ENCODE measurements at places on chromosomes 4 and X.

GRCh38 chr4:115851918-115852766 is 738.7 kb upstream of the NDST4 start:
- no peak for DNase-seq

DNA sequence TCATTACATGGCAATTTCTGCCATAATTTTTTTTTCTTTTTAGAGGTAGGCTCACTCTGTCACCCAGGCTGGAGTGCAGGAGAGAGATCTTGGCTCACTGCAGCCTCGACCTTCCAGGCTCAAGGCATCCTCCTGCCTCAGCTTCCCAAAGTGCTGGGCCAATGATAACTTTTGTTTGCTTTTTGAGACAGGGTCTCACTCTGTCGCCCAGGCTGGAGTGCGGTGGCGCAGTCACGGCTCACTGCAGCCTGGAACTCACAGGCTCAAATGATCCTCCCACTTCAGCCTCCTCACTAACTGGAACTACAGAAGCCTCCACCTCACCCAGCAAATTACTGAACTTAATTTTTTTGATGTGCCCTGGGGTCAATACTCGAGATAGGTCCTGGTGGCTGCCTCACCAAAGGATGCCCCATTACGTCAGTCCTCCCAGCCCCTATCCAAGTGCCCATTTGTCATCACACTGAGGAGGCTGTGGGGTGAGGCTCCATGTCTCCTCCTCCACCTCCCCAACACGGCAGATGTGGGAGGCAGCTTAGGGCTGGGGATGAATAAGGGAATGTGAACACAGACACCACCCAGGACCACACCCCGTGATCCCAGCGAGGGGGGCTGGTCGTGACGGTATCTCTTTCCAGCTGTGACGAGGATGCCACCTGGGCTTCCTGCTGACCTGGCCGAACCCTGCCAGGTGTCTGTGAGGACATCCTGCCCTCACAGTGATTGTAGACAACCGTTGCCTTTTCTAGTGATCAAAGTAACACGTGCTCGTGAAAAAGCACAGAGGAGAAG is 12.4 kb upstream of the NKX1-1 start:
- DNase-seq: no peak

GRCh38 chrX:30343206-30343605 is 34.0 kb upstream of the NR0B1 start:
- DNase-seq: no peak

DNA sequence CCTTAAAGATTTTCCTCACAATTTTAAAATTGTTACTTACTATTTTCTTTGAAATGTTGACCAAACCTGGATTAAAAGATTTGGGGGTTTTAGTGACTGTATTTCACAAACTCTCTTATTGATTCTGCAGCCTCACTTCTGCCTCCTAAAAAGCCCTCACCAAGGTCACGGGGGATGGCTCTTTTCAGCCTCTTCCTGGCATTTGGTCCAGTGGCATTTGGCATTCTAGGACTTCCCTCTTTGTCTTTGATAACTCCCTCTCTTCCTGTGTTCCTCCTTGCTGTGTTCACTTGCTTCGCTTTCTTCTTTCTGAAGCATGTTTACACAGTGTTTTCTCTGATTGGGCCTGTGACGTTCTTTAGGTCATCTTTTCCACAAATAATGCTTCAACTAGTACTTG is 21.5 kb downstream of the PKD2 start:
- DNase-seq: no peak

DNA sequence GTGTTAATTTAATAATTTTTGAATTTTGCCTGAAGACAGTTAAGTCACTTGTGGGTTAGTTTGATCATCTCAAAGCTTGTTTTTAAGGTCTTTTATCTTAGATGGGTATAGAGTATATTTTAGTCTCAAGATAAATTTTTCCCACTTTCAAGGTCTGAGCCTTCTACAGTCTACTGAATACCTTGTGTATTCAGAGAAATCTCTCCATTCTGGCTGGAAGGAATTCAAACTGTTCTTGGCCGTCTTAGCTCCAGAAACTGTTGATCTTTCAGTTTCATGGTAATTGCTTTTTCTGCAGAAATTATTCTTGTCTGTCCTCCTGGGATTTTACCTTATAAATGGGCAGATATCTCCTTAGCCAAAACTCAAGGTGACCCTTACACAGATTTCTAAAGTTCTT is 97.9 kb downstream of the GC start:
- no peak for DNase-seq

DNA sequence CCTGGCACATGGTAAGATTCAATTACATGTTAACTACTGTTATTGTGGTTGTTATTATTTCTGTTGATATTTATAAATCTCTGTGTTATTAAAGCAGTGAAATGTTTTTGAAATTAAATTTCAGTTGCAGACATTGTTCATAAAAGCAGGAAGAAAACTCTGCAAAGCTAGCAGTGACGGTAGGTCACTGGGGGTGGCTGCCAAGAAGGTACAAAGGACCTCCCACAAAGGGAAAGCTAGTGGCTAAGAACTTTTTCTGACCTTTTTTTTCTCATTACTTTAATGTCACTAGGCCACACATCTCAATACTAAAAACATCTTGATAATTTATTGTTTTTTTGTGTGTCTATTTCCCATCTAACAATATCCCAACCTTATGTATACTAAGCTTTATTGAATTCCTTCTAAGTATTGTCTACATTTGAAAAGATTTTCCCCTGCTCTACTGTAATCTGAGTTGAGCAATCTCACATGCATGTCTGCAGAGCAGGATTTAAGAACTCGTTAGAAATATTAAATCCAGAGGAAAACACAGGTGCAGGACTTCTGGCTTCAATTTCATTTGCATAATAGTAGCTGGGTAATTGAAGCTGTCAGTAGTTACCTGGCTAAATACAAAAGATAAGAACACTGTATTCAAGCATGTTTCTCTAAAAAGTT is 197.3 kb downstream of the CFAP299 start:
- no peak for DNase-seq

DNA sequence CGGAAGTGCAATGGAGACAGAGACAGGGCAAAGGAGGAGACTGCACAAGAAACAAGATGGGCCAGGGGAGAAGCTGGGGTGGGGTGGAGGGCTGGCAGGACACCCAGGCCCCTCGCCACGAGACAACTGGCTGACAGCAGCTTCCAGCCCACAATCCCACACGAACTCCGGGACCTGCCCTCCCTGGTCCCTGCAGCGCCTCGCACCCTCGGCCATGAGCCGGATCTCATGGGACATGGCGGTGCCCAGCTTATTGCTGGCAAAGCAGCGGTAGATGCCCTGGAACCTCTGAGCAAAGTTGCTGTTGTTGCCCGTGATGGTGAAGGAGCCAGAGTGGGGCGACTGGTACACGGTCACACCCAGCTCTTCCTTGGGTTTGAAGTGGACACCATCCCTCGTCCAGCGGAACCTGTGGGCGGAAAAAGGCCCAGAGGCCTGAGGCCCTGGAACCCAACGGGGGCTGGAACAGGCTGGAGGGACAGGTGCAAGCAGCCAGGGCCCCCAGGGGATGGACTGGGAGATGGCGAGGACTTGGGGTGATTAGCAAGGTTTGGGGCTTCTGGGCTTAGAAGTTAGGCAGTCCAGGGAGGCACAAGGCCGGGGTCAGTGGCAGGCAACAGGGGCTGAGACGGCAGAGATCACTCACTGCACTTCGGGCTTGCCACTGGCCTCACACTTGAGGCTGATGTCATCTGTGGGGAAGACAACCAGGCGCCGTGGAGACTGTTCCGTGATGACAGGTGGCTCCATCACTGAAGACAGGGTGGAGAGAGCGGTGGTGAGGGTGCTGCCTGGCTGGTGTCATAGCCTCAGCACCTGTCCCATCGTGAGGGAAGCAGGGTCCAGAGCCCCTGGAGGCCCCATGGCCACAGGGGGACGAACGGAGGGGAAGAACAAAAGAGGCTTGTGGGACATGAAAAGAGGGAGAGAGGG is 13.8 kb downstream of the L1CAM start:
- DNase-seq: no peak

GRCh38 chr4:83964996-83965541 is 429.2 kb downstream of the GPAT3 start:
- no peak for DNase-seq

DNA sequence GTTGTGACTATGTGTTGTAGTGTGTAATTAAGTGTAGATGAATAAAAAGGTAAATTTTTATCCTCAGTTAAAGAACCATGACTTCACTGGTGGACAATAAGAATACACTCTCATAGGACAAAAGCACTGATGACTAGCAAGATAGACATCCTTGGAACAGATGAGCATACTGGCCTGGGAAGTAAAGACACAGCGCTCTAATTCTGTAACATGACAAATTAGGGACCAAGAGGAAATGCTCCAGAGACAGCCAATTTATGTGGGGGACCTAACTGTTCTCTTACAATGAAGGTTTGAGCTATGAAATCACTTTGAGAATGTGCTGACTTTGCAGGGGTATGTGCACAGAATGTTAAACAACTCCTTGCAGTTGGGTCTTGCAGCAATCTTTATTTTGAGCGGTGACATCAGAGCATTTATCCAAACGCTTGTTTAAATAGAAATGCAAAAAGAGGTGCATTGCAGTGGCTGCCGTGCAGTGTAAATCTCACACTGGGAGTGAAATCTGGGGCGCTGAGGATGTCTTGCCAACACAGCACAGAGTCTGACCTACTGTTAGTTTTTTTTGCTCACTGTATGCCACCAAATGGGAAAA is 109.3 kb downstream of the MAGEC2 start:
- no peak for DNase-seq

DNA sequence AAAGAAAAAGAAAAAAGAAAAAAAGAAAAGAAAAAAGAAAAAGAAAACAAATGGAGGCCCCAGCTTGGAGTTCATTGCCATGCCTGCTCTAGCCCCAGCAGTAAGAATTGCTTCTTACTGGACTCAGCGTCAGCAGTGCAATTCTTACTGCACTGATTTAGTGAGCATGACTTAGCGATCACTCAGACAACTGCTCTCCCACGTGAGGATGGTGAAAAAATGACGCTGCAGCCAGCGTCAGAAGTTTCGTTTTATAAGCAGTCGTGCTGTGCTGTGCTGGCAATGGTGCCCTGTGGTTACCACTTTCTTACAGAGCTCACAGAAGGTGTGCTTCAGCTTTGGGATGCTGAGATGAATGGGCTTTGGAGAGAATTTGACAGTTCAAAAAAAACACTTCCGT is 68.3 kb upstream of the DDX3X start:
- peak; percentile 6 for DNase-seq

DNA sequence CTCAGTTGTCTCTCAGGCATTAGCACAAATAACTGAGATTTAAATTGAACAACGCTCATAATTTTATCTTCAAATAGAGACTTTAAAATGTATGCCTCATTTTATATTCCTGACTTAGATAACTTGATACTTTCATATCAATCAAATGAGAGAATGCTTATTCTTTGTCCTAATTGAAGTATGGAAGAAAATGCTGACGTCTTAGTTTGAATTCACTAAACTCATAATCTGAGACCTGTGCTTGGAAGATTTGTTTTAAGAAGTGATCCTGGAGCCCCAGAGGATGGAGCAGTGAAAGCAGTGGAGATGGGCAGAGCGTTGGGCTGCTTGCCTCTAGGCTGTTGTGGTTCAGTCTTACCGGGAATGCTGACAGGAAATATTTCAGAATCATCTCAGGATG is 76.1 kb downstream of the ZNF518B start:
- DNase-seq: no peak

GRCh38 chr4:41877020-41877796 is 58.0 kb upstream of the TMEM33 start:
- no peak for DNase-seq

GRCh38 chr4:2300431-2301224 is 38.7 kb upstream of the MXD4 start:
- DNase-seq: no peak

DNA sequence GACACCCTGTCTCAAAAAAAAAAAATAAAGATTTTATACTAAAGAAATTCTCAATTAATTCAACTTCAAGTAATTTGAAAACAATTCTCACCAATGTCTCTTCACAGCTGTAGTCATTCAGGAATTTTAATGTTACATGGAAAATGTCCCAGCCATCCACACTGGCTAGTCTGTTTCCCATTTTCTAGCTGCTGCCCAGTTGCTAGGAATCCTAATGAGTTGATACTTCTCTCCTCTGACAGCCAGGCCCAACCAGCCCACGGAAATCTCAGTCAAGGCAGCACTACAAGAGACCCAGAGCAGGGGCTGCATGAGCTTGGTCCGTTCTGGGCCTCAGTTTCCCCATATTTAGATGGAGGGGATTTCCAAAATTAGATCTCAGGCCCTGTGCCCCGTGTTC is 59.1 kb downstream of the CASP3 start:
- no peak for DNase-seq

GRCh38 chr4:184282251-184282713 is 64.6 kb upstream of the ENPP6 start:
- no peak for DNase-seq

All from effector CD4-positive, alpha-beta T cell (primary cell).